ENCODE measurements at places on chromosomes 11 and 22.

- no peak for DNase-seq
Measured at GRCh38 chr22:26845021-26845743, 187.8 kb downstream of the MIAT start.

DNA sequence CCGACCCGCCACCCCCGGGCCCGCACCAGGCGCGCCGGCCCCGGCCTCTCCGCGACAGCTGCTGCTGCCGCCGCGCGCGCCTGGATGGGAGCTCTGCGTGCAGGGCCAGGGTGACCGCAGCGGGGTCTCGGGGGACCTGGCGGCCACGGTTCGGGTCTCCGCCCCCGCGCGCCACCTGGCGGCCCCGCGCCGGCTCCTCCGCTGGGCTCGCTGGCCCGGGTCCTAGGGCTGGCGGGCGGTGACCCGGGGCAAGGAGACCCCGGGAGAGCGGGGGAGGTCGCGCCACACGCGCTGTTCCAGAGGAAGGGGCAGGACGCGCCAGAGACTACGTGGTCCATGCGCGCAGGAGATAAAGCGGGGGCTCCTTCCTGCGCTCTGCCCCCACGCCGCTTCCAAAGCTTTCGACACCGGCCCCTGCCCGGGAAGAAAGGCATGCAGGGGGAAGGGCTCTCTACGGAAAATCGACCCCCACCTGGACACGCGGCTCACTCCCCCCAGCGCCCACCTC, 562 bp downstream of the SHANK2 start:
- no peak for DNase-seq

- no peak for DNase-seq
Measured at GRCh38 chr11:76277298-76278175, 71.2 kb upstream of the WNT11 start.

DNA sequence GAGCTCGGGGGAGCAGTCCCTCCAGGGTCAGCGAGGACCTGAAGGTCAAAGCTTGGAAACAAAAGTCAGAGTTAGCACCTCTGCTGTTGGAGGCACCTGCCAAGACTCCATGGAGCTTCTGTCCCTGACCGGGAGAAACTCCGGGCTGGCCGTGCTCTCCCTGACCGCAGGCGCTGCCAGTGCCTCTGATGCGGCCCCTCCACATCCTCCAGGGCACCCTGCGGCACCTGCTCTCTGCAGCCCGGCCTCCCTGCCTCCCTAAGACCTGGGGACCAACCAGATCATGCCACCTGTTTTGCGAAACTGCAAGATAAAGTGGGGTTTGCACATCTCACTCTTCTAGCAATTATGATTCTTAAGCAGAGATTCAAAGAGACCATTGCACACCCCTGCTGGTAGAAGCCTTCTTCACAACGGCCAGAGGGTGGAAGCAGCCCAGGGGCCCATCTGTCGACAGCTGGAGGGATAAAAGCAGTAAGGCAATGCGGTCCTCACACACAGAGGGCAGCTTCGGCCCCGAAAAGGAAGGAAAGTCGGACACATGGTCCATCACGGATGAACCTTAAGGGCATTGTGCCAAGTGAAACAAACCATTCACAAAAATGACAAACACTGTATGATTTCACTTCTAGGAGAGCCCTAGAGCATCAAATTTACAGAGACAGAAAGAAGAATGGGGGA, 477.1 kb downstream of the BRD1 start:
- DNase-seq: no peak

GRCh38 chr11:85572056-85572455, 55.1 kb downstream of the DLG2 start:
- no peak for DNase-seq

GRCh38 chr11:36264973-36265344, 24.3 kb downstream of the COMMD9 start:
- no peak for DNase-seq

- no peak for DNase-seq
Measured at GRCh38 chr11:126538071-126538470, 182.6 kb downstream of the ST3GAL4 start.

GRCh38 chr11:117197516-117198456, 1.4 kb upstream of the TAGLN start:
- DNase-seq: no peak

- no peak for DNase-seq
Measured at GRCh38 chr11:103325686-103326069, 216.5 kb downstream of the DYNC2H1 start.

GRCh38 chr11:93100211-93100610, 97.6 kb downstream of the SLC36A4 start:
- DNase-seq: no peak

- DNase-seq: no peak
Measured at GRCh38 chr11:66910016-66910415, 48.2 kb downstream of the PC start.

GRCh38 chr11:1299621-1300020, 9.8 kb downstream of the TOLLIP start:
- no peak for DNase-seq

- no peak for DNase-seq
Measured at GRCh38 chr11:5815534-5815933, 6.8 kb downstream of the OR52N2 start.

- no peak for DNase-seq
Measured at GRCh38 chr11:118048472-118049370, 28.2 kb upstream of the TMPRSS4 start.

DNA sequence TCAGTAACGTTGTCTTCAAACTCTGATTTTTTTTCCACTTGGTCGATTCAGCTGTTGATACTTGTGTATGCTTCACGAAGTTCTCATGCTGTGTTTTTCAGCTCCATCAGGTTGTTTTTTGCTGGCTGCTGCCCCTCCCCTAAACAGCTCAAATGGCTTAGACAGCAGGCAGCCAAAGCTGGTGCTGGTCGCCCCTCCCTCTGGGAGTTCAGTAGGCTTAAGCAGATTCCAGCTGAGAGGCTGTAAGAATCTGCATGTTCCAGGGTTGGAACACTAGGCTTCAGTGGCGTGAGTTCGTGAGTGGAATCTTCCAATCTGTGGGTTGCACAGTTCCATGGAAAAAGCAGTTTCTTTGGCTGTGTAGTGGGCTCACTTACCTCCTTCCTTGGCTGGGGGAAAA, 10.3 kb upstream of the FIBIN start:
- no peak for DNase-seq

DNA sequence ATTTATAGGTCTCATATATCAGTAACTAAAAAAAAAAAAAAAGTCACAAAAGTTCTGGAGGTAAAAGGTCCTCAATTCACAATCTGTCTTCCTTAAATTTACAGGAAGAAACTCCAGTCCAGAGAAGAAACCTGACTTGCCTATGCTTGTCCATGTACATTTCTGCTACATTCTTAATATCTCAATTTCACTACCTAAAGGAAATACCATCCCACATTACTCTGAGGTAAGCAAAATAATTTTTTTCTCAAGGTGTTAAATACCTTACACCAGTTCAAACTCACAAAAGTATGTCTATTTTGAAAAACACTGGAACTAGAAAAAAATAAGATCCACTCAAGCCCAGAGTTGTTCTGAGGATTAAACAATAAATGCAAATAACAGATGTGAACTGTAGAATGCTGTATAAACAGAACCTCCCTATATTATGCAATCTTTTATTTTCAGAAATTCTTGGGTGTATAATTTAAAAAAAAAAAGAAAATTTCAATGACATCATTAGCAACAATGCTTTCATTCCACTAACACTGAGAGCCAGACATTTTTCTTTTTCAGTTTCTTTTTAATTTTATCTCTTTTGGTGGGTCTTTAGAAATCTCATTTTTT, 49.9 kb upstream of the GDPD4 start:
- no peak for DNase-seq

- no peak for DNase-seq
Measured at GRCh38 chr11:126491092-126491491, 135.6 kb downstream of the ST3GAL4 start.

- DNase-seq: no peak
Measured at GRCh38 chr11:27291302-27291889, 71.6 kb downstream of the CCDC34 start.

- DNase-seq: peak; percentile 71
Measured at GRCh38 chr11:63985812-63986155, 454 bp upstream of the OTUB1 start.

- no peak for DNase-seq
Measured at GRCh38 chr11:128311742-128312719, 275.3 kb downstream of the ETS1 start.

DNA sequence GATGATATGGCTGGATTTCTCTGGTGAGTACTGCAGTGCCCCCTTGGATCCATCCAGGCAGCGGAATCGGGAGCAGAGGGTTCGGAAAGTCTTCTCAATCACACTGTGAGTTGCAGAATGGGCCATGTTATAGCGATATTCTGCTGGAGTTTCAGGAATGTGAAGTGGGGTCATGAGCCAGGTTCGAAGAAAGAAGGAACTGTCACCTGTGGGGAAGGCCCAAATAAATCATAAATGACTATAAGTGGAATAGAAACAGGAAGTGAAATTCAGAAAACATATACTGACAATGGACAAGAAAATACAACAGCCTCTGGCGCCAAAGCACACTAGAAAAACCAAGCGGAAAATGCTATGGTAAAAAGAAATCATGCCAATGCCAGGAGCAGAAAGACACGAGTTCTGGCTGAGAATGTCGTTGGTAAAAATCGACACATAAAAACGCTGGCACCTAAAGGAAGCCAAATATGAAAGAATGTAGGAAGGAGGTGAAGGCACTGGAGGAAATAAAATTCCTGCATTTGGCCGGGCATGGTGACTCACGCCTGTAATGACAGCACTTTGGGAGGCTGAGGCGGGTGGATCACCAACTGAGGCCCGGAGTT, 10.0 kb upstream of the AMBRA1 start:
- DNase-seq: no peak

GRCh38 chr11:58058276-58059006, 27.7 kb downstream of the OR6Q1 start:
- DNase-seq: no peak

GRCh38 chr11:82814379-82814778, 80.7 kb upstream of the FAM181B start:
- no peak for DNase-seq

- no peak for DNase-seq
Measured at GRCh38 chr11:35394941-35395340, 24.4 kb downstream of the SLC1A2 start.

GRCh38 chr11:62961017-62961570, 23.7 kb downstream of the SLC22A6 start:
- no peak for DNase-seq

GRCh38 chr11:122853971-122854446, 15.7 kb downstream of the CRTAM start:
- peak; percentile 47 for DNase-seq

DNA sequence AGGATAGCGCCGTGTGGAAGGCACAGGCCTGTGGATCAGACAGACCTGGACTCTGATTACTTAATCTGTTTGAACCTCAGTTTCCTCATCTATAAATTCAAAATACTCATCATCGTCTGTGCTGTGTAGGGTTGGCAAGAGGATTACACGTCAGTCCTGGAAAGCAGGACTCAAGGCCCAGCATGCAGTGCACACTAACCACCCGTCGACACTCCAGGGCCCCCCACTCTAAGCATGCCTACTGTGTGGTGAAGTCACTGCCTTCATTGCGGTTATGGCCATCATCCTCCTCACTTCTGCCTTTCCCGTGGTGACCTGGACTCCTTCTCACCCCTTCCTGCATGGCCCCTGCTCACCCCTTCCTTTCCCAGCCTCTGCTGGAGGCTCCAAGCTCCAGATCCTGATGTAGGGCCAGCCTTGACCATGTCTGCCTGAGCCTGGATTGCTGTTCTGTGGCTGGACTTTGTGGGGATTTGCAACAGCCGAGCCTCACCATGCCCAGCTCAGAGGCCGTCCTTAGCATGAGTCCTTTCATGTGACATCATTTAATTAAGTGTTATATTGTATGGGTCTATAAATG, 1158.0 kb downstream of the TBC1D22A start:
- no peak for DNase-seq

- no peak for DNase-seq
Measured at GRCh38 chr22:21450320-21450831, 16.8 kb upstream of the TMEM191C start.

DNA sequence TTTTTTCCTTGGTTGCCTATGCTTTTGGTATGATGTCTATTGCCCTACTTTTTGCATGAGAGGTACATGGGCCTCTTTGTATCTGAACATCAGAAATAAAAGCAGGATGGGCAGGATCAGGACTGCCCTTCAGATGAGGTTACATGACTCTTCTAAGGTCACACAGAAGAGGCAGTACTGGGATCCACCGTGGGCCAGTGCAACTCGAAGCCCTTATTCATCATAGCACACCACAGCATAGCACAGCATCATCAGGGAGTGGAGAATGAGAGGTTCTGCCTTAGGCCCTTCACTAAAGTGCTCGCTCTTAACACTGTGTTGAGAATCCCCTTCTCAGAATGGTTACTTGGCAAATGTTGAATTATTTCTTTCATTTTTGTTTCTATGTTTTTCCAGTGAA, 88.3 kb downstream of the C22orf31 start:
- DNase-seq: no peak

DNA sequence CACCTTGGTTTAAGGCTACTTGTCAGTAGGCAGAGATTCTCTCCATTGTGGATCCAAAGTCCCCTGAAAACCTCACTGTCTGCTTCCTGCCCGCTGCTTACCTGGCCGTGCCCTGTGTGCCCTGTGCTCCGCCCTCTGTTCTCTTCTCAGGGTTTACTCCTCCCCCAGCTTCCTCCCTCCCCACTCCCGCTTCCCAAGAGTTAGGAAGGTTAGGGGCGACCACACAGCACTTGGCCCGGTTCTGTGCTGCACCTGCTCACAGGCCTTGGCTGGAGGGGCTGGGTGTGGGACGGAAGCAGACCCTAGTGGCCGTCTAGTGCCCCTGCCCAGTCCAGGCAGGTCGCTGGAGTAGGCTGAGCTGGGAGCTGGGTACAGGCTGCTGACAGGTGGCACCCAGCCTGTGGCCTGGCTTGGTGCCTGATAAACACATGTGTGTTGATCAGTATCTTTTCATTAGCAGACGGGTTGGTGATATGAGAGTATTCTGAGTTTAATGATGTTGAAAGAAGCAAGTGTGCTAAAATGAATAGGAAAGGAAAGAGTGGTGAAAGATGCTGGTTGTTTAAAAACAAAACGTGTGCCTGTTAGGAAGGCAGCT, 40.5 kb downstream of the GRAMD4 start:
- DNase-seq: peak; percentile 49

DNA sequence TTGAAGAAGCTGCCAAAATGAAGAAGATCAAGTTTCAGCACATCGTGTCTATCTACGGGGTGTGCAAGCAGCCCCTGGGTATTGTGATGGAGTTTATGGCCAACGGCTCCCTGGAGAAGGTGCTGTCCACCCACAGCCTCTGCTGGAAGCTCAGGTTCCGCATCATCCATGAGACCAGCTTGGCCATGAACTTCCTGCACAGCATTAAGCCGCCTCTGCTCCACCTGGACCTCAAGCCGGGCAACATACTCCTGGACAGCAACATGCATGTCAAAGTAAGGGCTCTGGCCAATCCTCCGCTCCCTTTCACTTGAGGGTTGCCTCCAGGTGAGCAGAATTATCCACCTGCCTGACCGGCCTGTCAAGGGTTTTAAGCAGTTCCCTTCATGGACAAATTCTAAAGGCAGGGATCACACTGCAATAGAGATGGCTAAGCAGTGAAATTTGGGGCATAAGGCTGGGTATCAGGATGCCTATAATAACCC, 6.0 kb downstream of the ANKK1 start:
- DNase-seq: no peak
